ENCODE measurements at places on chromosomes 11 and 22.

GRCh38 chr11:114085965-114086793 is 26.7 kb downstream of the ZBTB16 start:
- DNase-seq: no peak

- no peak for DNase-seq
Observed at GRCh38 chr11:86386283-86386682, 11.6 kb downstream of the CCDC81 start.

- no peak for DNase-seq
Observed at GRCh38 chr22:39947220-39948216, 12.7 kb upstream of the TMA7B start.

- no peak for DNase-seq
Observed at GRCh38 chr22:36387709-36387958, 133 bp downstream of the MYH9 start.

DNA sequence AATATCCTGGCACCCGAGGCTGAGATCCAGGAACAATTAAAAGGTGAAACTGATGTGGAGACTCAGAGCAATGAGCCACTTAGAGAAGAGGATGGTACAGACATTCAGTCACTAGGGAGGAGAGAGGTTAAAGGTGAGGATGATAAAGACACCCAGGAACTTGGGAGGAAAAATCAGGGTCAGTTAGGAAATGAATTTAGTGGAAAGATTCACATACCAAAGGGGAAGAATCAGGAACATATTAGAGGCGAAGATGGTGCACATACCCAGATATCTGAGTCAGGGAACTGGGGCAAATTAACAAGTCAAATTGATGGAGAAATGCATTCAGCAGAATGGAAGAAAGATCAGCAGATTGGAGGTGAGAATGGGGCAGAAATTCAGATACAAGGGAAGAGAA is 4.1 kb upstream of the MEI1 start:
- no peak for DNase-seq

DNA sequence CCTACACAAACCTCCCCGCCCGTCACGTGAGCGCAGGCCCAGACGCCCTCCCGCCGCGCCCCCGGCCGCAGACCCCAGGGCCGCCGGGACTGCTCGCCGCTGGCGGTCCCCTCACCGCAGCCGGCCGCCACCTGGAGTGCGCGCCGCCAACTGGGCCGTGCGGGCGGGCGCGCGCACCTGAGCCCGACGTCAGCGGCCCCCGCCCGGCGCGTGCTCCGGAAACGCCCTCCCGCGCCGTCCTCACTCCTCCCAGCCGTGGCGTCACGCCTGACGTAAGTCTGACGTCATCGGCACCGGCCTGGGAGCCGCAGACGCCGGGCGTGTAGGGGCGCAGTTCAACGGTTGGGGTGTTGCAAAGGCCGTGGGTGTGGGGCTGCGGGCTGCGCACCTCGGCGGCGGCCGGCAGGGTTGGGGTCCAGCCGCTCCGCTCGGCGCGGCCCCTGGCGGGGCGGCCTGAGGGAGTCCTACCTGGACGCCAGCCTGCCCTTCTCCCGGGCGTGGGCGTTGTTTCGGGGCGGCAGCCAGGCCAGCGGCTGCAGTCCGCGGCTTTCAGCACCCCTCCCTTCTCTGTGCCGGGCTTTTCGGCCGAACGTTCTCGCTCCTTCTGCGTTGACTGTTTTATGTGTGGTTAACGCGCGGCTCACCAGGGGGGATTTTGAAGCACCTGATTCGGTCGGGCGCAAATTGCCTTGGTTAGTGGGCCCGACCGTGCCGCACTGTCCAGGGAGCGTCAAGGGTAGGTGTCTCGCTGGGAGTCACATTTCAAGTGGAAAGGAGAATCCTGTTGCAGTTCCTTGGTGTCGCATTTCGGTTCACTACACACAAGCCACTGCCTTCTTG is at the start of gene JOSD1:
JOSD1 (minus strand) TSS at position 155 of the 840 bp plus-strand sequence. CDS start 956 bp downstream, outside the sequence.
- peak; percentile 94 for DNase-seq

GRCh38 chr22:27317971-27318428 is 483.6 kb downstream of the MN1 start:
- no peak for DNase-seq

DNA sequence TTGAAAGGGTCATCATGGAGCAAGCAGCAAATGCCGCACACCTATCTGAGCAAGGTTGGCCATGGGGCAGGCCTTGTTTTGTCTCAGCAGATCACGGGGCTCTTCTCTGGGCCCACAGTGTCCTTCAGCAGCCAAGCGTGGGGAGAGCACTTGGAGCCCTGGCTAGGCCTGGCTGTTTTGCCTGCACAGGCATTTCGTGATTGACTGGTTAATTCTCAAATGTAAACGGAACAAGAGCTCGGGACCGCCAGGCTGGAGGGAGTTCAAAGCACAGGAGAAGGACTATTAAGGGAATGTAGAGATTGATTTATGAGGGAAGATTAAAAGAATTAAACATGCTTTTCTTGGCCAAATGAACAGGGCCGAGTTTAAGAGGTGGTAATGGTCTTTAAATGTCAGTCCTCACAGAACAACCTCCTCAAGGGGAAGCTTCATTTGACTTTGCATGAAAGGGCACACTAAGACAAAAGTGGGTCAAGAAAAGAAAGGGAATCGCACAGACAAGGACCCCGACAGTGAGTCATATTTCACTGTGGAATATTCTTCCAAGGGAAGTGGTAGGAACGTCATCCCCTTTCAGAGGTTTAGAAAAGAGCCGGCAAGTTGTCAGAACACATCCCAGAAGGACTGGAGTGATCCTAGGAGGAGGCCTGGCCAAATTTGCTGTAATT is 20.7 kb downstream of the SPON1 start:
- no peak for DNase-seq

DNA sequence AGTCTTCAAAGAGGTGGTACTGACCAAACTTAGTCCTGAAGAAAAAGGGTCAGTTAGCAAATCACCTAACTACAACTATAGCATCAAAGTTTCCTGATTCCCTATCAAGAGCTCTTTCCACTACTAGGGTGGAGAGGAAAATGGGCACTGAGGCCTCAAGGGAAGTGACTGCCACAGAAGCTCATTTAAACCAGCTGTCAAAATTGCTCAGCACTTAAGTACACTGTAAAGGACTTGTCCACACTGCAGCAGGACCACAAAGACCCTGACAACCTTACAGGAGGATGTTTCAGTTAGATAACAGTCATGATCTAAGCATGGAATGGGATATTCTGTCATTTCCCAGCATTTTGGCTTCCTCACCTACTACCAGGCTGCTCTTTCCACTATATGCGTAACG is 33.0 kb downstream of the FAM168A start:
- no peak for DNase-seq

DNA sequence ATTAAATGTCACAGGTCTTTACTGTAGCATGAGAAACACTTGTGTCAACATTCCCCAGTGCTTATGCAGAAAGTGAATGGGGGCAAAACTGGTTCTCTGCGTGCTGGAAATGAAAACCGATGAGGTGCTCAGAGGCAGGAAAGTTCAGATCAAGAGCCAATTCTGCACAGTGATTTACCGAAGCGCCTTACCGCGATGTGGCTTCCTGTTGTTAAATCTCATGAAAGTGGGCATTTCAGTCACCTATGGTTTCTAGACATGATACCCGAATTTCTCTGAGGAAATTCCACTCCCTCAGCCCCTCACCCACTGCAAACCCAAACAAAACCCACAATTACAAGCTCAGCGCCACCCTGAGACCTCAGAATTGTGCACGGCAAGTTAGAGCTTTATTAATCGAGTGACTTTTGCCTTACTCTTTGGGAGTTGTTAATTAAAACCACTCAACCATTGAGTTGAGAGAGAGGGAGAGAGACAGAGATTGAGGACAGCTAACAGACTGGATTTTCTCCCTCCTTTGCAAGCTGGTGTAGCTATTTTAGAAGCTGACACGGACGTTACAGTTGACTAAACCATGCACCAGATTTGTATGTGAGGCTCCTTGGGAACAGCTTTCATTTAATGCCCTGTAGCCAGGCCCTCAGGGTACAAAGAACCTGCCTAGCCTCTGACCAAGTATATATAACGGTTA is 196.4 kb downstream of the DBX1 start:
- no peak for DNase-seq

- peak; percentile 44 for DNase-seq
Observed at GRCh38 chr11:2975594-2975993, 16.5 kb downstream of the NAP1L4 start.

- no peak for DNase-seq
Observed at GRCh38 chr11:96228473-96228891, 114.5 kb downstream of the MAML2 start.

DNA sequence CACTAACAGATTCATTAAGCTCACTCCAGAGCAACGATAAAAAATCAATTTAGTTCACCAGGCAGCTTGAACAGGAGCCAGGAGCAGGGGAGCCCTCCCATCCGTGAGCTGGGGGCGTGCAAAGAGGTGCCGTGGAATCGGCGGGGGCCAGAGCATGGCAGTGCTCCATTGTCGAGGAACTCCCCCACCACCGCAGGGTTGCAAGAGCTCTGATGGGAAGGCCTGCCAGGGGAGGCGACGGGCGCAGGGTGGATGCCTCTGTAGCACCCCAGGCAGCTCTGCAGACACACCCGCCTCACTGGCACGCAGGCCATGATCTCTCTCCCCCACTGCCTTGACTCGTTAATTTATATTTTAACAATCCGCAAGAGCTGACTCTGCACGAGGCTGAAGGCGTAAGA is 433.2 kb downstream of the MIAT start:
- DNase-seq: no peak

- no peak for DNase-seq
Observed at GRCh38 chr11:72998676-72999075, 143.4 kb downstream of the FCHSD2 start.

GRCh38 chr11:6799402-6799801 is at the start of gene OR6A2:
Gene OR6A2 (minus strand): TSS chr11:6799689. CDS start chr11:6795708, 3,981 bp downstream.
- DNase-seq: no peak

Measured in CD4-positive, alpha-beta T cell treated with Interleukin-6 at 100 ng/mL for 8 hours (primary cell).